ENCODE measurements at places on chromosomes 4 and X. TPM values are rescaled to one million over a fixed set of nuclear protein-coding genes. Genes with fewer than 3 reads are reported as not detected.

SH3BP2 gene
- total RNA-seq, result 24.3 TPM

USP17L13 gene
- total RNA-seq, result not detected

FAM149A gene
- total RNA-seq, result 12.9 TPM

- DNase-seq, result no peak
Observed at GRCh38 chr4:109275066-109275745, 27.3 kb downstream of the COL25A1 start.

- no peak for DNase-seq
Observed at GRCh38 chr4:5976921-5977320, 41.3 kb downstream of the C4orf50 start.

- no peak for DNase-seq
Observed at GRCh38 chrX:151488677-151489076, 74.8 kb upstream of the PASD1 start.

GRCh38 chr4:8898419-8898818 lies 26.8 kb upstream of the HMX1 start:
- DNase-seq, result no peak

DNA sequence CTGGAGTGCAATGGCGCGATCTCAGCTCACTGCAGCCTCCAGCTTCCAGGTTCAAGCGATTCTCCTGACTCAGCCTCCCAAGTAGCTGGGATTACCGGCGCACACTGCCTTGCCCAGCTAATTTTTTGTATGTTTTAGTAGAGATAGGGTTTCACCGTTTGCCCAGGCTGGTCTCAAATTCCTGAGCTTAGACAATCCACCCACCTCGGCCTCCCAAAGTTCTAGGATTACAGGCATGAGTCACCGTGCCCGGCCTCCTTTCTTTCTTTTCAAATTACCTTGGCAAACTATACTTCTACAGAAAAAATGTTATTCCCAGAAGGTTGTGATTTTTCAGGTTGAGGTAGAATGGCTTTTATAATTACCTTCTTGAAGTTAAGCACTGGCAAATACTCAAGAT lies 321.9 kb upstream of the PRPS2 start:
- DNase-seq, result no peak

GRCh38 chr4:17771284-17771908 lies 10.0 kb downstream of the FAM184B start:
- no peak for DNase-seq

- DNase-seq, result no peak
Observed at GRCh38 chrX:125654501-125654900, 334.8 kb downstream of the TEX13C start.
